ENCODE measurements at places on chromosomes 3 and 15.

DNA sequence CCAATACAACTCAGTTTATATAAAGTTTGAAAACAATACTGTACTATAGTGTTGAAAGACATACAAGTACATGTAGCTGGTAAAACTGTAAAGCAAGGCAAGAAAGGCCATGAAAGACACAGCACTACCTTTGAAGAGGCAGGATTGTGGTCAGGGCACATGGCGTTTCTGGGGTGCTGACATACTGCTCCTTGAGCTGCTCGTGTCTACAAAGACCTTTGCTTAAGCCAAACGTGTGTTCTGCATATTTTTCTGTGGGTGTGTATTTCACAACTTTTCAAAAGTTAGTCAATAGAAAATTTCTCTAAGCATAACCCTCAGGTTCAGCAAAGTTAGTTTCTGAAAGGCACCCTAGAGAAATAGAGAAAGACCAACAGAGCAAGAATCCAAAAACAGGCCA is 14.1 kb upstream of the TOPAZ1 start:
- DNase-seq: no peak

DNA sequence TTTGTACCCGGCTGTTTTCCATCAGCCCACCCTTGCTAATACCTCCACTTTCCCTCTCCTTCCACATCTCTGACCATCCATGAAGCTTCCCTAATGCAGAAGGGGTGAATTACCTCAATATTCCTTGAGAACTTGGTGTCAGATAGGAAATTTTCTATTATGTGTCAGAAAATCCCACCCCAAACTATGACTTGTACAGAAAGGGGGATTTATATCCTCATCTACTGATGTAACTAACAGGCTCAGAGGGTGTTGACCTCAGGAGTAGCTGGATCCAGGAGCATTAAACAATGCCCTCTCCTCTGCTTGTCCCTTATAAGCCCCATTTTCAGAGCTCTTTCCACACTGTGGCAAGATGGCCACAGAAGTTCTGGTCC is 242.8 kb upstream of the TLE3 start:
- DNase-seq: no peak

GRCh38 chr3:72999951-73000350 is 3.3 kb downstream of the PPP4R2 start:
- DNase-seq: no peak

DNA sequence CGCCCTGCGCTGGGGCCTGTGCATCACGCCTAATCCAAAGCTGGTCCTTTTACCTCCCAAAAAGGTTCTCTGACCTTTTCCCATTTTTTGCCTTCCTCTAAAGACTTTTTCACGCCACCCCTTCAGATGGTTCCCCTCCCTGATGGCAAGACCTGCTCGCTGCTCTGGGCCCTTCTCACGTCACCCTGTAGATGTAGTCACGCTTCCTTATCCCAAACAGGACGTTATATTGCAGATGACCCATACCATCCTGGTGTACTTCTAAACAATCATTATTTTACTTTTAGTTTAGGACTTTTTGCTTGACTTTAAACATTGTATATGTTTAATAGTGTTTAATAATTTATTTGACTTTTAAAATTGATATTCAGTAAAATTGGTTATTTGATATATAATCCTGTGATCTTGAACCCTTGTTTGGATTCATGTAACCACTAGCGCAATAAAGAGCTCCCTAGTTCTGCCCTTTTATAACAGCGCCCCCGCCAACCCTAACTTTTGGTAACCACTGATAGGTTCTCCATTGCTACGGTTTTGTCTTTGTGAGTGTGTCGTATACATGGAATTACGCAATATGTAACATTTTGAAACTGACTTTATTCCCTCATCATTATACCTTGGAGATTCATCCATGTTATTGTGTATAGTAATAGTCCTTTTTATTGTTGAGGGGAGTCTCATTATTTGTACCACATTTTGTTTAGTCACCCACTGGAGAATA is 159.0 kb upstream of the CHRNA7 start:
- DNase-seq: no peak

- DNase-seq: no peak
These were observed 17.1 kb downstream of the ADCY5 start for GRCh38 chr3:123431658-123432324.

DNA sequence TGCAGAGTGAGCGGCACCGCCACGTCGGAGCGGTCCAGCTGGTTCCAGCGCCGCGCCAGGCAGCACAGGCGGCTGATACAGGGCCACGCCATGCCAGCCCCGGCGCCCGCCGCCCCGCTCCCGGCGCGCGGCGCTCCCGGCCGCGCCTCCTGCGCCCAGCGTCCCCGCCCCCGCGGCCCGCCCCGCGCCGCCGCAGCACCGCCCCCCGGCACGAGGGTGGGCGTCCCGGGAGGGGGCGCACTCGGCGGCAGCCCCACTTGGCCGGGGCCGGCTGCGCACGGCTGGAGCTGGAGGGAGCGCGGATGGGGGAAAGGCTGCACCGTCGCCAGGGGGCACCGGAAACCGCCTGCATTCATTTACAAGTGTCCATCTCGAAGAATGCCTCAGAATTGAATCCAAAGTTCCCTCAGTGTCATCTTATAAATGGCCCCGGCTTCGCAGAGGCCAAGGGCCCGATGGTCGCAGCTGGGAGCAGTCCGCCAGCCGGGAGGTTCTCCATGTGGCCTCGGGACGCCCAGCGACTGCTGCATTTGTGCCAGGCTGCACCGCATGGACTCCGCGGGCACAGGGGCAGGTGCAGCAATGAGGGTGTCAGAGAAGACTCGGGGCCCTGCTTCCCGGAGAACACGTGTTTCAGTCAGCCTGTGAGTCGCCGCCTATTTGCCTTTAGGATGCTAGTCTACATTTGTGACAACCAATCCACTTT is at the start of gene MAP6D1:
MAP6D1 (minus strand) TSS at position 122 of the 706 bp plus-strand sequence; CDS start at position 92, 30 bp downstream.
- no peak for DNase-seq

- DNase-seq: no peak
These were observed 37.9 kb downstream of the GASK1A start for GRCh38 chr3:43017004-43017403.

DNA sequence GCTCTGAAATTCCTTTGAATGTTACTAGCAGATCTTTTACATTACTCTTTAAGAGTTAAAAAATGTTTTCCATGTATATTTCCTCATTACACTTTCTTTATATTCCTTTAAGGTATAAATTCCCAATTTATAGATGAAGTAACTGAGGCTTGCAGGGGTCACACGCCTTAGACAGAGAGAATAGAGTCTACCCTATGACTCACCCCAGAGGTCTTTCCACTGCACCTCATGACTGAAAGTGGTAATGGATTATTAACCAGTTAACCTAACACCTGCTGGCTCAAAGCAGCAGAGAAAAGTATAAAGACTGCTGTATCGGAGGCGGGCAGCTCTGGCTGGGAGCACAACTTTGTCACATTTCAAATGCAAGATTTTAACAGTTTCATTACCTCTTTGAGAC is 37.7 kb downstream of the LDHAL6B start:
- DNase-seq: no peak

- DNase-seq: no peak
These were observed 8.6 kb upstream of the GATM start for GRCh38 chr15:45386974-45387373.
